ENCODE measurements at places on chromosomes 12 and 14.

GRCh38 chr14:30849983-30850382 is 24.4 kb upstream of the COCH start:
- DNase-seq = no peak

DNA sequence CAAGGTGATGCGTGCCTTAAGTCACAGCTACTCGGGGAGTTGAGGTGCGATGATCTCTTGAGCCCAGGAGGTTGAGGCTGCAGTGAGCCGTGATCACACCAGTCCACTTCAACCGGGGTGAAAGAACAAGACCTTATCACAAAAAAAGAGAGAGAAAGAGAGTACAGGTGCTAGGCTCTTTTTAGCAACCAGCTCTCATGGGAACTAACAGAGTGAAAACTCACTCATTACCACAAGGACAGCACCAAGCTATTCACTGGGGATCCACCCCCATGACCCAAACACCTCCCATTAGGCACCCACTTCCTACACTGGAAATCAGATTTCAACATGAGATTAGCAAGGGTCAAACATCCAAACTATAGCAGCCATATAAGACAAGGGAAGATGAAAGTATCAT is 164.2 kb downstream of the NDUFA12 start:
- DNase-seq = no peak

- peak; percentile 26 for DNase-seq
Observed at GRCh38 chr14:102277874-102278630, 26.9 kb downstream of the MOK start.

DNA sequence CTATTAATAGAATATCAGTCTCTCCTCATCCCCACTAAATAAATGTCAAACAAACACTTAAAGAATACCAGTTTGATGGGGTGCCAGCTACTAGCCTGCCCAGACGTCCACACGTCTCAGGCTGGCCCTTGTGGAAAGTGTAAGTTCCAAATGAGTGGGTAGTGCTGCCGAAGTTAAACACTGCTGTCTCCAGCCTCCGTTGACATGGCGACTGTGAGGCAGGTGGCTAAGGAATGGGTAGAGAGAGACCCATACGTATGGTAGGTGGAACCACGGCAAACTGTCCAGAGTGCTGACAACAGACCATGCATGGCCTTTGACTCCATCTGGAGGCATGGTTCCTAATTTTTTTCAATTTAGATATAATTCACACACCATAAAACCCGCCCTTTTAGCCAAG is 37.9 kb downstream of the PITPNM2 start:
- no peak for DNase-seq

- DNase-seq = no peak
Observed at GRCh38 chr12:96265400-96265799, 71.2 kb downstream of the ELK3 start.

GRCh38 chr14:54457609-54457996 is 16.4 kb upstream of the CNIH1 start:
- DNase-seq = no peak

GRCh38 chr14:36647824-36648753 is 13.6 kb upstream of the PAX9 start:
- peak; percentile 63 for DNase-seq

DNA sequence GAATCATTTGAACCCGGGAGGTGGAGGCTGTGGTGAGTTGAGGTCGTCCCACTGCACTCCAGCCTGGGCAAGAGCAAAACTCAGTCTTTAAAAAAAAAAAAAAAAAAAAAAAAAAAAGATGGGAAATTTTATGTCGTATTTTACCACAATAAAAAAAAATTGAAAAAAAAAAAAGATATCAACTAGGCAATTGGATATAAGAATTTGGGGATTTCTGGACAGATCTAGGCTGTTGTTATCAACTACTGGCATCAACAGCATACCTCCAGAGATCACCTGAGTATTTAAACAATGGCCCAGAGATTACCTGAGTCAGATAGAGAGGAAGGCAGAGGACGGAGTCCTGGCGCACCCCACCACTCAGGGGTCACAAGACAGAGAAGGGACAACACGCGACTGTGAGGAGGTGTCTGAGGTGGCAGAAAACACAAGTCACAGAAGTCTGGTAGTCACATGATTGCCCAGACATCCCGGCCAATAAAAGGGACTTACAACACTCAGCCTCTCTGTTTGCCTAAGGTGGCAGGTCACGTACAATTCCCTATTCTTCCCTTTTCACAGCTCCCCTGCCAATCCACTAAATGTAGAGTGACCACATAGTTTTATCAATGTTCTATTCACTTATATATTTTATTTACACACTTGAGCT is 1.8 kb downstream of the SPRING1 start:
- no peak for DNase-seq

GRCh38 chr14:33714527-33715226 is 236.2 kb downstream of the EGLN3 start:
- DNase-seq = no peak

DNA sequence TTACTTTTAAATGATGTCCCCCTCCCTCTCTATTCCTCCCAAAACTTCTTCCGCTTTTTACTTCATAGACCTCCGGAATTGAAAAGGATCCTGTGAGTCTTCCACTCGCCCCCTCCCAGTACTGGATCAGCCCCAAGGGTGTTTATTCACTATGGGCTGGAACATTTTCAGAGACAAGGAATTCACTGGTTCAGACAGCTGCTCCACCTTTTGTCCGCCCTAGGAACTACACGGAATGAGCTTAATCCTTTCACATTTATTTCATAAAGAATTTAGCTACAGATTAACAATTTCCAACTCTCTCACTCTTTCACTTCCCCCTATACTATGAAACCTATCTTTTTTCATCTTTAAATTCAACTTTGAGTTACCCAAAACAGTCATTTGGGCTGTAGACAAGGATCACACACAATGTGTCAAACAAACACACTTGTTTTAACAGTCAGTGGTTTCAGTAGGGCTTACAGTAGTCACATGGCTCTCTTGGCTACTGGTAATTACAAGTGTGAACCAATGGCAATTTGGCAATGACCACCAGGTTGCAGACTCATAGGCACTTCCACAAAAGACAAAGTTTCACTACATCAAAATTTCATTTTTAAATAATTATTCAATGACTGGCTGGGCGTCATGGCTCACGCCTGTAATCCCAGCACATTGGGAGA is 20.6 kb downstream of the CNIH1 start:
- no peak for DNase-seq

DNA sequence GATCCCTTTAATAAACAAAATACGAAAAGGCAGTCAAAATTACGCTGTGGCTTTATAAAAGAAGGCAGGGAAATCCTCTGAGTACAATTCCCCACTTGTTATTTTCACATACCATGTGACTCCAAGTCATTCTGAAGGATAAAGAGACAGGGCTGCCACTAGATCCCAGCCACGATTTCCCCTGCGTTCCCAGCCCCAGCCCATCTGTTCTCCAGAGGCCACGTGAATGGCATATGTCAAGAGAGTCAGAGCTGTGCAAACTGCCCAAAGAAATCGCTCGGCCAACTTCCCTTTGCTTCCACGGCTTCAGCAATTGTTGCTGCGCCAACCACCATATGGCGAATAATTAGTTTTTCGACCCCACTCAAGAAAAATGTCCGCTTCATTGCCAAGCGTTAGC is 161.3 kb downstream of the C12orf42 start:
- peak; percentile 45 for DNase-seq

DNA sequence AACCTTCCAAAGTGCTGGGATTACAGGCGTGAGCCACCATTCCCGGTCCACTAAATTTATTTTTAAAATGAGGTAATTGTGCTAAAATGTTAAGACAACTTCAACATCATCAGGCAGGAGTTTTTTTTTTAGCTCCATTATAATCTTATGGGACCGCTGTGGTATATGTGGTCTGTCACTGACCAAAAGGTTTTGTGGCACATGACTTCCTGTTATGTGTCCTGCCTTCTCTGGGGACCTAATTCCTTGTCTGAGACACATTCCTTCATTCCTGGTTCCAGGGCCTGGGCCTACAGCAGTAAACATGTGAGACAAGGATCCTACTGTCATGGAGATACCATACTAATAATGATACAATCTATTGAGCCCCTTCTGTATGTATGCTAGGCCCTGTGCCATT is 4.9 kb downstream of the TEX52 start:
- DNase-seq = no peak

- no peak for DNase-seq
Observed at GRCh38 chr12:19867151-19867550, 427.9 kb downstream of the AEBP2 start.

- no peak for DNase-seq
Observed at GRCh38 chr12:80802652-80803400, 86.1 kb downstream of the MYF5 start.
